ENCODE measurements at places on chromosomes 2 and 18.

DNA sequence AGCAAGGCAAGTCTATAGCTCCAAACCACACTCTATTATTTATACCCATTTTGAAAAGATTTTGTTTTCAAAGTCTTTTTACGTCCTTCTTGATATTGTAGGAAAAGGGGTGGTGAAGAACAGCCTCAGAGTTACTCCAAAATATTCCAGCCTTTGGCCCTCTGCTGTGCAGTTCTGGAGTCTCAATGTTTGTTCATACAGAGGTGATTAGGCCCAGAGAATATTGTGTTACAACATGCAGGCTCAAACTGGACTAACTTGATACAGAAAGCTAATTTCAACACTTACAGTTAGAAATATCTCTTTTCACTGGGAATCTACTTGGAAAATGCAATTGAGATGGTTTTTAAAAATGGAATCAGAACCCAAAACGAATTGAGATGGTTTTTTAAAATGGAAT is 40.4 kb upstream of the SLC25A52 start:
- no peak for DNase-seq

DNA sequence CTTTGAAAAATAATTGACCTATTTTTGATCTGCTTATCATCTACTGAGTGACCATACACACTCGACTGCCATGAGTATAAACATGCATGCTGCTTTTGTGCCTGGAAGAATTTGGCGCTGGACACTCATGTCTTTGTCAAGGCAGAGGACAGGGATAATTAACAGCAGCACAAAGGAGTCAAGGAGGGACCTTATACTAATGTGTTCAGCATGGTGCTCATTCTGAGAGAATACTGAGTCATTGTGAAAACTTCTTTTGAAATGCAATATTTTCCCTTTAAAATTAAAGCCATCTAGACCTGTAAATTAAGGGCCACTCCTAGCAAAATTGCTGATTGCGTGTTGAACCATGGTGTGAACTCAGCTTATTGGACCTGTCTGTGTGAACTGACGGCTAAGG is 116.3 kb downstream of the ZNF532 start:
- DNase-seq = no peak

DNA sequence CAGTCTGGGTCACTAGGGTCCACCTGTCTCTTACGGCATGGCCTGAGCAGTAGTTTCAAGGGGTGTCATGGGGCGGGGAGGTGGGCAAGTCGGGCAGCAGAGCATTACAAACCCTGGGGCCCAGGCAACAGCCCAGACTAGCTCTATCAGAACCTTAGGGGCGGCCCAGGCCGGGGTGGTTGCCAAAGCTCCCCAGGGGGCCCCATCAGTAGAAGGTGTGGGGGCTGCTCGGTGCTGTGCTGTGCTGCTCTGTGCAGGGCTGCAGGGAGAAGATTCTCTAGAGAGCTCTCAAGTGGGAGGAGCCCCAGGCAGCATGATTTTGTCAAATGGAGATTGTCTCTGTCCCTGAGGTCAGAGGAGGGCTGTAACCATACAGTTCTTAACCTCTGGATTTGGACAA is 36.4 kb upstream of the SLC14A1 start:
- no peak for DNase-seq

- no peak for DNase-seq
Measured at GRCh38 chr18:9838144-9838877, 47.5 kb upstream of the TXNDC2 start.

DNA sequence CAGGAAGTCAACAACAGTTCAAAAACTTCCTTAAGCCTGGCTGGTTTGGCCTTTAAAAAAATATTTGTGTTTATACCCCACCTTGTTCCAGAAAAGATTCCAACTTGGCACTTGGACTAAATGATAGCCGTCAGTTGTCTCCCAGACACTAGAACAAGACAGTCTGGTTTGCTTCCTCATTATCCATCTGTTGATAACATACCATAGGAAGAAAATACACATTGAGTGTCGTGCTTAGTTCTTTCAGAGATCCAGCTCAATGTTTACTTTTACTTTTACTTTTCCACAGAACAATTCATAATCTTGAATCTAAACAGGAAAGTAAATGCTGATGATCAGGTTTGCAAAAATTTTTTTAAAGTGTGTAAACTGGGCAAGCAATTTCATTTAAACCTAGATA is 2.4 kb upstream of the VPS54 start:
- no peak for DNase-seq

- no peak for DNase-seq
Measured at GRCh38 chr2:202577250-202578183, 57.3 kb upstream of the FAM117B start.

- no peak for DNase-seq
Measured at GRCh38 chr2:46327627-46328026, 30.4 kb downstream of the EPAS1 start.

GRCh38 chr2:42575458-42576064 is 7.1 kb downstream of the MTA3 start:
- no peak for DNase-seq
